IMR-90 (cell line): ENCODE measurements at places on chromosomes 3 and 15. TPM values are rescaled to one million over a fixed set of nuclear protein-coding genes. Genes with fewer than 3 reads are reported as not detected.

DNA sequence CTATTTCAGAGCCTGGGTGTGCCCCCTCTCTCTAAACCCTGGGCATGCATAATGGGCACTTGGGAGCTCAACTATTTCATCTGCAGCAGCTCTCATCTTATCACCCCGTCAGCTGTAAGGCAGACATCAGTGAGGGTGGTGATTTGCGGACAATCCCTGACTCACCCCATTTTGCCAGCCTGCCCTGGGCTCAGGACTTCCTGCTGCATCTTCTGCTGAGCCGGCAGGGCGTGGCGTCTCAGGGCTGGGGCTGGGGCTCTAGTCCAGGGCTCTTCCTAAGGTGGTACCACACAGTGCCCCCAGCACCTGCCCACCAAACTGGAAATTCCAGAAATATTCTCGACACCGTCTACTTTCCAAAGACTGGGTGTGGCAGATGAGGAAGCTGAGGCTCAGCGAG lies 925 bp upstream of the PSTPIP1 start:
- DNase-seq: no peak
- H3K27ac ChIP-seq: no peak overlapping the region
- no peaks in the 10 kb centered on the region for H3K36me3 ChIP-seq
- peaks cover 20% of the 10 kb centered on the region for H3K27me3 ChIP-seq
- peaks cover 8% of the 10 kb centered on the region for H3K4me1 ChIP-seq

DNA sequence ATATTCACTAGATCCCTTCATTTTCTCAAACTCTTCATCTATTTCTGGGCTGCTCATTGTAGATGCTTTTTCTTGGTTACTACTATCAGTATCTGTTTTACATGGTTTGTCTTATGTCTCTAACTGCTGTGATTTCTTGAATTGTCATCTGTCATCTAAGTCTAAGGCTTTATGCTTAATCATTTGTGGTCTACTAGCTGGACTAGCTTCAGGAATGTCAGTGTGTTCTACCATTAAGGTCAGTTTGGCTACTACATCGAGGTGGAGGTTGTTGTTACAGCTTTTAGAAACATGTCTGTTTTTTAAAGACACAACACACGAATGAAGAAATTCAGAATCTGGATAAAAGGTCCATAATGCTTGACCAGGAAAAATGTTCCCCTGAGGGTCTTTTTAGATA lies 82.2 kb downstream of the ABI3BP start:
- H3K27me3 ChIP-seq: no peaks in the 10 kb centered on the region
- H3K27ac ChIP-seq: no peak overlapping the region
- no peak for DNase-seq

GRCh38 chr3:39569095-39569494 lies 101.6 kb downstream of the MOBP start:
- H3K27ac ChIP-seq: no peak overlapping the region
- no peaks in the 10 kb centered on the region for H3K36me3 ChIP-seq
- no peak overlapping the region for H3K4me3 ChIP-seq

The SLCO2A1 gene
- total RNA-seq: under 0.01 TPM in 2 replicates

The AADAC gene
- total RNA-seq: not detected in 2 replicates

The GATA2 gene
- total RNA-seq: 2.2 and 2.8 TPM in 2 replicates

- H3K27ac ChIP-seq: no peak overlapping the region
- H3K36me3 ChIP-seq: no peaks in the 10 kb centered on the region
- DNase-seq: no peak
- no peaks in the 10 kb centered on the region for H3K27me3 ChIP-seq
- H3K4me1 ChIP-seq: no peaks in the 10 kb centered on the region
Measured at GRCh38 chr3:169493521-169494141, 169.9 kb downstream of the MECOM start.

- peaks cover 2% of the 10 kb centered on the region; the same call in 1 of the 2 replicates for H3K27me3 ChIP-seq
- H3K36me3 ChIP-seq: no peaks in the 10 kb centered on the region
Measured at GRCh38 chr15:52234596-52235541, 43.7 kb upstream of the GNB5 start.

DNA sequence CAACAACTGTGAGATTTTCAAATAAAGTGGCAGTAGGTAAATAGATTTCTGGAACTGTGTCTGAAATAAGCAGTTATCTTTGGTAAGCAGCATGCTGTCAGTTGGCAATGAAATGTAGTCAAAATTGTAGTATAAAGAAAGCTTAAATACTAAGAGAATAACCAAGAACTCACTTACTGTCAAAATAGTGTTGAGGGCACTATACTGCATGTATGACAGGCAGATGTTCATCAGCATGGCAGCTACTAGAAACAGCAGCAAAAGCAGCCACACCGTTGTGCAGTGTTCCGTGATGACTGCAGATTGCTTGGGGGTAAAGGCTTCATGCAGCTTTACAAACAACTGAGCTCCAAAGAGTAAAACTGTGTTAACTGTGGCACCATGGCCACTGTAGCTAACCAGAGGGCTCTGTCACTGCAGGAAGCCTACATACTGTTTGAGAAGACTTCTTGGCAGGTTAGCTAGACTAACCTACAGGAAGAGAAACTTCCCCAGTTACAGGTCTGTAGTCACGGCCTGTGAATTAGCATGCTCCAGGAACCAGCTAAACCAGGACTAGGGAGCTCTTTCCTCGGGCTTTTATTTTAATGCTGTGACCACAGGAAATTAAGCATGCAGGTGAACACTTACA lies 459.7 kb downstream of the TBL1XR1 start:
- H3K4me1 ChIP-seq: no peaks in the 10 kb centered on the region
- no peak overlapping the region for H3K4me3 ChIP-seq

DNA sequence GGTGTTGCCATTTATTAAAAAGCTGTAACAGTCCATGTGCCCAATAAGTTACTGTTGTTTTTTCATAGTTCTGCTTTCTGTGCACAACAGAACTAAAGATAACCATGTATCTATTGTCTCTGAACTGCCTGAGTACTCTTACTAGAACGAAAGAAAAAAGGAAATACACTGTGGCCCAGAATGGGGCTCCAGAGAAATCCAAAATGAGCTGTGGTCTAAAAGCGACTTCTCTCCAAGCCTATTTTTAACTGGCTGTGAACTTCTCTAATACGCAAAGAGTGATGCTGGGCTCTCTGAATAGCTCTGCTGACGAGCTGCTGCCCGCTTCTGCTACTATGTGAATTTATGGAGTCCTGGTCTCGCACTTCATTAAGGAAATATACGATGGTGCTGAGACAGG lies 56.2 kb upstream of the LPP start:
- peaks cover 3% of the 10 kb centered on the region; the same call in 1 of the 2 replicates for H3K27me3 ChIP-seq
- no peak for DNase-seq
- H3K27ac ChIP-seq: no peak overlapping the region
- no peak overlapping the region for H3K4me3 ChIP-seq
- H3K4me1 ChIP-seq: no peaks in the 10 kb centered on the region
- H3K36me3 ChIP-seq: no peaks in the 10 kb centered on the region

DNA sequence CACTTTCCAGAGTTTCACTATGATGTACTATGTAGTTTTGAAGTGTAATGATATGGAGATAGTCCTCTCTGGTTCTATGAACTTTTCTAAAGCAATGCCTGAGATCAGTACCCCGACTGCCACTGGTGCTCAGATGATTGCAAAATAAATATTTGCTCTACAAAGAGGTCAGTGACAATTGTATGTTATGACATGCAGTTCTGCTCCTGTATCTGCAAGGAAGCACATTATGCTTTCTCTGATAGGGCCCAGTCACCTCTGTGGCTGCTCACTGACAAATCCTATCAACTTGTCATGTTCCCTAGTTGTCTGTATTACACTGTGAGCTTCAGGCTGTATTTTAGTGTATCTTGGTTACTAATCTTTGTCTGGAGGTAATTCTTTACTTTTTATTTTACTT lies 362.6 kb downstream of the ROBO1 start:
- no peaks in the 10 kb centered on the region for H3K27me3 ChIP-seq
- no peaks in the 10 kb centered on the region for H3K36me3 ChIP-seq
- DNase-seq: no peak
- H3K4me3 ChIP-seq: no peak overlapping the region
- no peaks in the 10 kb centered on the region for H3K4me1 ChIP-seq
- H3K27ac ChIP-seq: no peak overlapping the region

The GRK7 gene
- total RNA-seq: not detected in 2 replicates

GRCh38 chr15:39453620-39454019 lies 127.3 kb upstream of the THBS1 start:
- DNase-seq: no peak
- H3K4me1 ChIP-seq: peaks cover 8% of the 10 kb centered on the region
- no peak overlapping the region for H3K4me3 ChIP-seq

The CD200 gene
- total RNA-seq: 0.83 and 1.1 TPM in 2 replicates

The HCLS1 gene
- 0.54 and 0.56 TPM in 2 replicates for total RNA-seq

The CCDC54 gene
- total RNA-seq: not detected in 2 replicates

The CHRNA3 gene
- total RNA-seq: not detected in 2 replicates

The ARNT2 gene
- 14.7 and 19.0 TPM in 2 replicates for total RNA-seq

The CMTM8 gene
- not detected in 2 replicates for total RNA-seq

The GOLGA6L7 gene
- not detected in 2 replicates for total RNA-seq

The CYP11A1 gene
- 0.18 and 0.28 TPM in 2 replicates for total RNA-seq

DNA sequence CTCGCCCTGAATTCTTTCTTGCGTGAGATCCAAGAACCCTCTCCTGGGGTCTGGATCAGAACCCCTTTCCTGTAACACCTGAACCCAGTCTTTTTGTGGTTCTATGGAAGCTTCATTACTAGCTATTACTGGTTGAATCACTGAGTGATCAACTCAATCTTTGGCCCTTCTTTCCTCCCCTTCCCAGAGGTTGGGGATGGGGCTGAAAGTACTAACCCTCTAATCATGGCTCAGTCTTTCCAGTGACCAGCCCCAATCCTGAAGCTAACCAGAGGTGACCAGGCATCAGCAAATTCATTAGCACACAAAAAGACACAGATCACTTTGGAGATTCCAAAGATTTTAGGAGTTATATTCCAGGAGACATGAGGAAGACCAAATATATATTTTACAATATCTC lies 39.5 kb downstream of the HERC1 start:
- DNase-seq: no peak
- H3K27ac ChIP-seq: no peak overlapping the region
- no peaks in the 10 kb centered on the region for H3K36me3 ChIP-seq
- H3K4me3 ChIP-seq: no peak overlapping the region
- peaks cover 2% of the 10 kb centered on the region; the same call in 1 of the 2 replicates for H3K4me1 ChIP-seq
- no peaks in the 10 kb centered on the region for H3K27me3 ChIP-seq

DNA sequence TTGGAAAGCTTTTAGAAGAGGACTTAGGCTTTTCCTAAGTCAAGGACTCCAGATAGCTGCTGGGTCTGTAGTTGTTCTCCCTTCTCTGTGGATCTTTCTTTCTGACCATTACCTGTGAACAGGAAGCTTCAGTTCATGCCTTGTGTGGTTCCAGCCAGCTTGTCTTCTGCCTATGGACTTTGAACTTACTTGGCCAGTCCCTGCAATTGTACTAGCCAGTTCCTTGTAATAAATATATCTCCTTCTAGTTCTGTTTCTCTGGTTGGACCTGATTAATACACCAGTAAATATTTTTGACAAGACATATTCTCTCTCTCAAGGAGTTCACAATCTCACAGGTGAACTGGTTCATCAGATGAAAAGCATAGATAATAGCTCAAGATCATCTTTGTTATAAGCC lies 341.3 kb upstream of the DPPA4 start:
- no peak overlapping the region for H3K27ac ChIP-seq
- no peaks in the 10 kb centered on the region for H3K36me3 ChIP-seq
- no peaks in the 10 kb centered on the region for H3K27me3 ChIP-seq

The B3GNT5 gene
- total RNA-seq: 3.4 and 4.4 TPM in 2 replicates

DNA sequence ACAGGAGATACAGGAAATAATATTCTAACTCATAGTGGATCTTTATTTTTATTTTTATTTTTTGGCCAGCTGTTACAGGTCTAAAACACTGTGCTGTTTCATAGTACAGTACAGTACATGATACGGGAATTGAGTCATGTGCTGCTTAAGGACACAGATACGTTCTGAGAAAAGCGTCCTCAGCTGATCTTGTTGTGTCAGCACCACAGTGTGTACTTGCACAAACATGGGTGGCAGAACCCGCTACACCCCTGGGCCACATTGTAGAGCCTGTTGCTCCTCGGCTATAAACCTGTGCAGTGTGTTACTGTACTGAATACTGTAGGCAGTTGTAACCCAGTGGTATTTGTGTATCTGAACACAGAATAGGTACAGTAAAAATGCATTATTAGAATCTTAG lies 183.4 kb downstream of the OR4M2 start:
- no peaks in the 10 kb centered on the region for H3K27me3 ChIP-seq
- no peaks in the 10 kb centered on the region for H3K4me1 ChIP-seq
- H3K4me3 ChIP-seq: no peak overlapping the region
- H3K27ac ChIP-seq: no peak overlapping the region
- no peaks in the 10 kb centered on the region for H3K36me3 ChIP-seq

GRCh38 chr3:120642368-120642948 lies 39.6 kb downstream of the HGD start:
- no peaks in the 10 kb centered on the region for H3K36me3 ChIP-seq
- 0 out of 2 replicates have a peak overlapping the region, but pooled peaks have one; percentile 5 for H3K27ac ChIP-seq
- H3K27me3 ChIP-seq: no peaks in the 10 kb centered on the region

The P2RY1 gene
- total RNA-seq: under 0.01 TPM in 1 of 2 replicates, not detected in the other

GRCh38 chr15:44882499-44882968 lies 74.0 kb upstream of the TERB2 start:
- no peak overlapping the region for H3K4me3 ChIP-seq
- no peaks in the 10 kb centered on the region for H3K4me1 ChIP-seq
- H3K27me3 ChIP-seq: no peaks in the 10 kb centered on the region
- no peak for DNase-seq
- no peaks in the 10 kb centered on the region for H3K36me3 ChIP-seq
- H3K27ac ChIP-seq: no peak overlapping the region

The CFAP100 gene
- not detected in 2 replicates for total RNA-seq

GRCh38 chr3:113293348-113293747 lies 82.0 kb downstream of the BOC start:
- H3K4me1 ChIP-seq: no peaks in the 10 kb centered on the region; the same call in 1 of the 2 replicates
- no peaks in the 10 kb centered on the region for H3K36me3 ChIP-seq
- DNase-seq: no peak
- H3K27me3 ChIP-seq: peaks cover 12% of the 10 kb centered on the region; the same call in 1 of the 2 replicates
- H3K4me3 ChIP-seq: no peak overlapping the region
- no peak overlapping the region for H3K27ac ChIP-seq

DNA sequence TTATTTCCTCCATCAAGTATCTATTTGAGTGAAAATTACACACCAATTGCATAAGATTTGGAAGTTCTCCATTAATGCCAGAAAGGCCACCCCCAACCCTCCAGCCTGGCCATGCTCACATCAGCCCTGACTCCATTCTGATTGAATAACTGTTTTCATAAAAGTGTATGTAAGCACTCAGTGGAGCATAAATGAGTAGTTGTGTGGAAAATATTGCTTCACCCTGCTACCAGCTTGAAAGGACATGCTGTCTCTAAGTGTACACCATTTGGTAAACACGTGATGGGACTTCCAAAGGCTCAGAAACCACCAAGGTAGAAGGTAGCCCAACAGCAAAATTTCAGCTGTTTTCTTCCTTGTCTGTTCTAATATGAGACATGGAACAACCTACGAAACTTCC lies 393.8 kb downstream of the ZNF385D start:
- H3K4me3 ChIP-seq: no peak overlapping the region
- H3K4me1 ChIP-seq: no peaks in the 10 kb centered on the region
- DNase-seq: no peak

DNA sequence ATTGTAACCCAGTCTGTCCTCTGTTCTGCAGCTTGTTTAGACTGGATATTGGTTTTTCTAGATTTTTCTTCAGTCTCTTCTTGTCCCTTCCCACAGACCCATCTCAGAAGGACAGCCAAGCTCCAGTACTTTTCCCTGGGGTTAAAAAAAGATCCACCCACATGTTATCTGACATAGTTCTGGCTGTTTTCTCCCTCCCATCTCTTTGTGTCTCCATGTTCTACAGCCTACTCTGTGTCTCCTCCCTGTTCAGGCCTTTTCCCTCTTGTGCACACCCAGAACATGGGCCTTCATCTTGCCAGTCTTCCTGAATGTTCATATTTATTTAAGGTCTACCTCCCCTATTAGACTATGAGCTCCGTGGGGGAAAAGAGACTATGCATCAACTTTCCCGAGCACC lies 5.1 kb upstream of the PPP4R2 start:
- H3K4me1 ChIP-seq: peaks cover 3% of the 10 kb centered on the region; the same call in 1 of the 2 replicates
- no peaks in the 10 kb centered on the region for H3K27me3 ChIP-seq
- no peak for DNase-seq
- no peak overlapping the region for H3K4me3 ChIP-seq

GRCh38 chr15:64856429-64857145 lies 14.9 kb downstream of the PLEKHO2 start:
- H3K27me3 ChIP-seq: no peaks in the 10 kb centered on the region
